Posterior vena cava (tissue), 2 donors: ENCODE measurements at places on chromosomes 6 and 20. TPM values are rescaled to one million over a fixed set of nuclear protein-coding genes. Genes with fewer than 3 reads are reported as not detected.

ANKRD66 gene
- total RNA-seq, result not detected

DNA sequence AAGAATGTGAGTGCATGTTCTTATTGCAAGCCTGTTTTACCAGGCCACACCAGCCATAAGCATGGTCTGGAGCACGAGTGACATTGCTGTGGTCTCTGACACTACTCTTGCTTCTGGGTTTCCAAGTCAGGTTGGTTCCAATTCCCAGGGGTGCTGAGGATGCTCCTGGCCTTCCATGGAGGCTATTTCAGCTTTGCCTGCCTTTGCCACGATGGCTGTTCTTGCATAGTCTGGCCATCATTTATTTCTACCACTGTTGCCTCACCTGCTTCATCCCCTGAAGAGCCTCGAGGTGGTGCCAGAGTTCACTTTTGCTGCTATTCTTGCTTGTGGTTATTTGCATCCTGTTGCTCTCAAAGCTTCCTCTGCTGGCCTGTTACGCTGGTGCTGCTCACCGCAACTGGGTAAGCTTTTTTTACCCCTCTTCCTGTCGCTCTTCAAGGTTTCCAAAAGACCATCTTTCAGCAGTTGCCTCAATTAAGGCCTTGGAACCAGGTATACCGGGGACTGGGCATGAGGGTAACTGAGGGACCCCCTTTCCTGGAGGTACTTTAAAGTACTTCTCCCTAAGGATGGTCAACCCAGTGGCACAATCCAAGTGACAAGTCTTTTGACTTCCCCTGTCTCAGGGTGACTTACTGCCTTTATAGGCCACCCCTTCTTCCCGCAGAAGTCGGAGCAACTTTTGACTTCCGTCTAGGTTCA is 64.5 kb downstream of the AKAP7 start:
- no peak for DNase-seq

GRCh38 chr20:64164123-64164836 is at the start of gene MYT1:
Gene MYT1, plus strand, starts transcription at chr20:64164452. Its CDS starts 34,410 bp downstream, at chr20:64198862.
- no peak for DNase-seq

- DNase-seq, result no peak
Measured at GRCh38 chr6:143634486-143634885, 43.3 kb upstream of the PHACTR2 start.

DNA sequence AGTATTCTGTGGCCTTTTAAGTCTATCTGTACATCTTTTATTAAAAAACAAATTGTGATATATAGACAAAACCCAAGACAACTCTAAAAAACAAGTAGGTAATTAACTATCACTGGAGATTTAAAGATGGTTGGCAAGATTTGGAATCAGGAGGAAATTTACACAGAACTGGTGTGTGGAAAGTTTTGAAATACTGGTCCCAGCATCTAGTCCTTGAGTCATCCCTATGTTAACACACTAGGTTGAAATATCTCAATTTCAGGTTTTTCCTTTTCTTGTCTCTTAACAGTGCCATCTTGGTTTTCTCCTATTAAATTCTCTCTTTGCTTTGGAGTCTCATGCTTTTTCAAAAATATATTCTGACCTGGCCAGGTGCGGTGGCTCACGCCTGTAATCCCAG is 27.5 kb downstream of the SASH1 start:
- no peak for DNase-seq
